Trophoblast cell (in vitro differentiated cells and primary cell): ENCODE measurements at places on chromosomes 16 and 17.

DNA sequence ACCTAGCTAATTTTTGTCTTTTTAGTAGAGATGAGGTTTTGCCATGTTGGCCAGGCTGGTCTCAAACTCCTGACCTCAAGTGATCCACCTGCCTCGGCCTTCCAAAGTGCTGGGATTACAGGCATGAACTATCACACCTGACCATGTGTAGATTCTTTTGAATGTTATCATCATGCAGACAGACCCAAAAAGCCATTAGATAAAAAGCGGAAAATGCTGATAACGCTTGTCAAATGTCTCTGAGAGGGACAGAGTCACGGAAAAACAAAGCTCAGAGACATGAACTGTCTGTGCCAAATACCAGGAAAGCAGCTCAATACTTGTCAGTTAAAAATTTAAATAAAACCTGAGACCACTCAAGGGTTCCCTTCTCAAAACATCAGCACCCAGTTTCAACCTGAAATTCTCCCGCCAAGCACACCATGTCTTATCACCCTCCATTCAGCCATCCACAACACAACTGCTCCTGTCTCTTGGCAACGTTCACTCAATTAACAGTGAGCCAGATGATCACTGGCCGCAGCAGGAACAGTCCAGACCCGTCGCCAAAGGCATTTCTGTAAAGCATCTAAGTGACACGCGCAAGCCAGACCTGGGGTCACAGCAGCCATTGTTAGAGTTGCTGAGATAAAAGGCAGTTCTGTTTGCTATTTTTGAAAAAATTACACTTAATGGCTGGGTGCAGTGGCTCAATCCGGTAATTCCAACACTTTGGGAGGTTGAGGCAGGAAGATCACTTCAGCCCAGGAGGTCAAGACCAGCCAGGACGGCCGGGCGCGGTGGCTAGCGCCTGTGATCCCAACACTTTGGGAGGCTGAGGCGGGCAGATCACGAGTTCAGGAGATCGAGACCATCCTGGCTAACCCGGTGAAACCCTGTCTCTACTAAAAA is 29.7 kb downstream of the FANCA start:
- no peaks in the 10 kb centered on the region for H3K27me3 ChIP-seq
- H3K4me3 ChIP-seq, result no peak overlapping the region
- peaks cover 59% of the 10 kb centered on the region for H3K36me3 ChIP-seq
- DNase-seq, result no peak

GRCh38 chr17:70709596-70709995 is 540.3 kb downstream of the KCNJ2 start:
- no peak for DNase-seq
- no peak overlapping the region for H3K4me3 ChIP-seq

- H3K36me3 ChIP-seq, result no peaks in the 10 kb centered on the region
- H3K27me3 ChIP-seq, result no peaks in the 10 kb centered on the region
- peaks cover 22% of the 10 kb centered on the region for H3K4me1 ChIP-seq
- H3K27ac ChIP-seq, result peak overlapping the region; percentile 89
Observed at GRCh38 chr16:87582216-87582965, 19.9 kb upstream of the JPH3 start.

GRCh38 chr16:66926171-66926947 is 1.0 kb upstream of the RRAD start:
- no peak overlapping the region for H3K4me3 ChIP-seq
- peaks cover 32% of the 10 kb centered on the region for H3K27me3 ChIP-seq
- peaks cover 12% of the 10 kb centered on the region for H3K4me1 ChIP-seq
- H3K36me3 ChIP-seq, result no peaks in the 10 kb centered on the region
- DNase-seq, result no peak
- H3K27ac ChIP-seq, result no peak overlapping the region

DNA sequence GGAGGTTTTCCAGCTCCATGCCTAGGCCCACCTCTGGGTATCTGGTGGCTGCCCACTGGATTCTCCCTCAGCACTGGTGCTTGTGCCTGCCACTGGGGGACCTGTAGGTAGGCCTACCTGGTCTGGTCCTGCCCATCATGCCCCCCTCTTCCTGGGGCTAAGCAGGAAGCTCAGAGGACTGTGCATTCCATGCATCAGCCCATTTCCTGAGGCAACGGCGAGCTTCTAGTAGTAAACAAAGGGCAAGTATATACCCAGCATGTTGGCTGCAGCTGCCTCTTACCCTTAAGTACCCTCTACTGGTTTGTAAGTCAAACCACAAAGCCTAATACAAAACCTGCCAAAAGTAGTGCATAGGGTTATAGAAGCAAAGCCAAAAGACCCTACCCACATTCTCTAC is 37.5 kb downstream of the SDR42E1 start:
- no peak overlapping the region for H3K27ac ChIP-seq
- no peak overlapping the region for H3K4me3 ChIP-seq
- H3K4me1 ChIP-seq, result no peaks in the 10 kb centered on the region
- no peak for DNase-seq
